ENCODE measurements at places on chromosomes 5 and 9.

- DNase-seq: no peak
Measured at GRCh38 chr9:4277531-4277991, 22.3 kb downstream of the GLIS3 start.

- no peak for DNase-seq
Measured at GRCh38 chr5:180159756-180160155, 49.3 kb downstream of the RASGEF1C start.

- DNase-seq: no peak
Measured at GRCh38 chr9:75039801-75040200, 11.7 kb upstream of the CARNMT1 start.

- no peak for DNase-seq
Measured at GRCh38 chr9:20872340-20872977, 159.0 kb downstream of the HACD4 start.

GRCh38 chr5:138967791-138968448, 92.8 kb upstream of the LRRTM2 start:
- no peak for DNase-seq

- no peak for DNase-seq
Measured at GRCh38 chr9:68969538-68969937, 44.4 kb downstream of the PRKACG start.

DNA sequence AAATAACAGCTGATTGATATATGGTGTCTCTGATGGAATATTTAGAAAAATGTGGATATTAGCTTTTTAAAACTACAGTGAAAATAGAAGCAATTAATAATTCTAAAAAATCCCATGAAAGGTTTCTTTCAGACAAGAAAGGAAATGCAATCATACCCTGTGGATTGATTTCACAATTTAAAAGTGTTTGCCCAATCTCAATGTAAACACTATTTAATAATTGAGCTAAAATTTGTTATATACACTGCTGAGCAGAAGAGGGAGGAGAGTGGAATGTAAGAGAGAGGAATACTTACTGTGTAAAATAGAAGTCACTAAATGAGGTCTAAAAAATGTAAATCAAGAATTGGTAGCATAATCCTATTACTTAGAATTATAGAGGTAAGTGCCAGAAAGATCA, 76.9 kb downstream of the FEM1C start:
- DNase-seq: no peak

DNA sequence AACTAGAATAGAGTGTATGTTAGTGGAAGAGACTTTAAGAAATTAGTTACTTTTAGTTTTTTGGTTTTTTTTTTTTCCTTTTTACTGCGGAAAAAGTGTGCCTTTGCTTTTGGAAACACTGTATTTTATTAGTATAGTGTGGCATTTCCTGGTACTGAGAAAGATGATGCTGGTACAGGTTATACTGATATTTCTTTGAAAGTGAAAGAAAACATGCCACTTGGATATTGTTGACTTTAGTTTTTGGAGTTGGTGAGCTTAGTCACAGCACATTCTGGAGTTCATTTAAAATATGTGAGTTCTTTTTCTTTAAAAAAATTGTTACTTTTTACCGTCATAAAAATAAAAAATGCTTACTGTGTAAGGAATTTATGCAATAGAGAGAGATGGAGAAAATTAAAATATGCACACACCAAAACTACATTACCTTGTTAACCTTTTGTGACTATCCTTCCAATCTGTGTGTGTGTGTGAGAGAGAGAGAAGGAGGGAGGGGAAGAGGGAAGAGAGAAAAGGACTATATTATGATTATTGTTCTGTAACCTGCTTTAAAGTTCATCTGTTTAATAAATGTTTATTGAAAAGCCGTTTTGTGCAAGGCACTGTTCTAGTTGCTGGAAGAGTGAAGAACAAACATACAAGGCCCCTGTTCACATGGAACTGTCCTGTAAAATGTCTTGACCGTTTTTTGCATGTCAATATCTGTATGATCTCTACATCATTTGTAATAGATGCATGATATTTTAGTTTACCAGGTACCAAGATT, 1.9 kb downstream of the UGCG start:
- no peak for DNase-seq

- DNase-seq: no peak
Measured at GRCh38 chr5:169301386-169301934, 521 bp upstream of the SLIT3 start.

GRCh38 chr5:97629276-97629675, 446.2 kb upstream of the RIOK2 start:
- no peak for DNase-seq

DNA sequence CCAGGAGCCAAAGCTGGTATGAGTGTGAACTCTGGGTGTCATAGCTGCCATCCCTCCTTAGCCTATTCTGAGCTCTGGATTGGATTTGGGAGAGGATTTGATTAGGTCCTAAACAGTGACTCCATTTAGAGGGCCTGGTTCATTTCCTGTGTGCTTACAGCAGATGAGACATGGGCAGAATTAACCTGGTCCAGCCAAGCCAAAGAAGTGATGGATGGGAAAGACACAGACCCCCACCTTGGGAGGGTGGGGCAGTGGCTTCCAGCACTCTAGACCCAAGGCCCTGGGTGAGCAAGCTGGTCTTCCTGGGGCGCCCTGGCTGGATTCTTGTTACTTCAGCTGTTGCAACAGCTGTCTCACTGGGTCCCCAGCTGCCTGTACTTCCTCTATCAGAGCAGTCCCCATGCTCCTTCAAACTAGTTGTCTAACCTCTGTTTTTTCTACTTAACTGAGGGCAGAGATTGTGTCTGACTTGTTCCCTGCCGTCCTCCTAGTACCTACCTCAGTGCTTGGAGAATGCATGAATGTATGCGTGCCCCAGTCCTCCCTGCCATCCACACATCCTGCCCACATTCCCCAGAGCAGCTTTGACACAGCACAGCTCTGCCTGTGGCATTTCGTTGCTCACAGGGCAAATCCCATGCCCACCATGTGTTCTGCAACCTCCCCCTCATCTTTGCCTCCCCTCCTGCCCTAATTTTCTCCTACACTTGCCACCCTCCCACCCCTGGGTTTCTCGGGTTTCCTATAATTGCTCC, 115.9 kb downstream of the RGS3 start:
- DNase-seq: peak; percentile 22

All from activated CD4-positive, alpha-beta T cell treated with anti-CD3 and anti-CD28 coated beads, Interleukin-2, amount 50 U/mL, for 48 hours (primary cell).